IMR-90 (cell line): ENCODE measurements at places on chromosomes 5 and 9.

DNA sequence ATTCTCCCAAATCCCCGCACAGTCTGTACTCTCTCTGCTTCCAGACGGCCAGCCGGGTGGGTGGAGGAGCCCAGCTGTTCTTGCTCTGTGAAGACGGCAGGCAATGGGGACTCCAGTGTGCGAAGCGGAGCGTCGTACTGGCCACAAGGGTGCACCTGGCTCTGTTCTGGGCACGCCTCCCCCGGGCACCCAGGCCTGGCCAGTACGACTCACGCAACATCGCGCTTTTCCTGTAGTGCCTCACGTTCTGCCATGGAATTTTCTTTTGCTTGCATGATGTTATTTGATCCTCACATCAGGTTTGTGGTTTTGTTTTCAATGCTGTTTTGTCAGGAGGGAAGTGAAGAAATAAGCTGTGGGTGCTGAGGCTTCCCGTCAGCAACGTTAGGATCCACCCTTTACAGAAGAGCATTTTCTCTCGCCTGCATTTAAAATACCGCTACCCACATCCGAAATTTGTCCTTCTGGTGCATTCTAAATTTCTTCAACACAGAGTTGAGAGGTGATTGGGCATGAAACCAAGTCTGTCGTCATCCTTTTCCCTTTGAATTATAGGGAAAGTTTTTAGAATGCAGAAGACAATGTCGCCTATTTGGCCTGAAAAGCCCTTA is 311.7 kb downstream of the TRIM36 start:
- no peak for DNase-seq

DNA sequence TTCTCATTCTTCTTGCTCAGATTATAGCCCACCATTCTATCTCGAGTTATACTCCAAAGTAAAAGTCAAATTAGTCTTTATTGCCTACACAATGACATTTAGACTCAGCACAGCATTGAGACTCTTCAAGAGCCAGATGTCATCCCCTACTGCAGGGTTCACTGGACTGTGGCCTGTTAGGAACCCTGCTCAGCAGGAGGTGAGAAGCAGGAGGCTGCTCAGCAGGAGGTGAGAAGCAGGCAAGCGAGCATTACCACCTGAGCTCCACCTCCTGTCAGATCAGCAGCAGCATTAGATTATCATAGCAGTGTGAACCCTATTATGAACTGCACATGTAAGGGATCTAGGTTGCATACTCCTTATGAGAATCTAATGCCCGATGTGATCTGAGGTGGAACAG is 12.7 kb upstream of the LIFR start:
- no peak for DNase-seq

DNA sequence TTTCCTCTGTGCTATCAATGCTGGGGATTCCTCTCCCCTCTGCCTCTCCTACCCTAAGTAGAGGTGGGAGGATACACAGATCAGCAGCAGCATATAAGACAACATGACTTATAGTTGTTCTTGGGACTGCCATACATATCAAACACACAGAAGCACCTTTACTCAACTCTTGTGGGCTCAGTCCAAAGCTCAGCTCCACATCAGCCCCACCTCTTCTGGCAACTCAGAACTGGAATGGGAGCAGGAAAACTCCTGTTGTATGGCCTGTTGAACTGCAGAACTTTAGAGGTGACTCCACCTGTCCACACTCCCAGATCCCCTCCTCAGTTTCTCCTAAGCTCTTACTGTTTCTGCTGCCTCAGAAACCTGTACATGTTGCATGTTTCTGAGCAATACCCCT is 127.8 kb downstream of the SV2C start:
- no peak for DNase-seq

- DNase-seq = peak; percentile 52
Measured at GRCh38 chr9:124220946-124221451, 36.8 kb upstream of the NEK6 start.

GRCh38 chr5:95895251-95895650 is 66.4 kb downstream of the ELL2 start:
- no peak for DNase-seq

DNA sequence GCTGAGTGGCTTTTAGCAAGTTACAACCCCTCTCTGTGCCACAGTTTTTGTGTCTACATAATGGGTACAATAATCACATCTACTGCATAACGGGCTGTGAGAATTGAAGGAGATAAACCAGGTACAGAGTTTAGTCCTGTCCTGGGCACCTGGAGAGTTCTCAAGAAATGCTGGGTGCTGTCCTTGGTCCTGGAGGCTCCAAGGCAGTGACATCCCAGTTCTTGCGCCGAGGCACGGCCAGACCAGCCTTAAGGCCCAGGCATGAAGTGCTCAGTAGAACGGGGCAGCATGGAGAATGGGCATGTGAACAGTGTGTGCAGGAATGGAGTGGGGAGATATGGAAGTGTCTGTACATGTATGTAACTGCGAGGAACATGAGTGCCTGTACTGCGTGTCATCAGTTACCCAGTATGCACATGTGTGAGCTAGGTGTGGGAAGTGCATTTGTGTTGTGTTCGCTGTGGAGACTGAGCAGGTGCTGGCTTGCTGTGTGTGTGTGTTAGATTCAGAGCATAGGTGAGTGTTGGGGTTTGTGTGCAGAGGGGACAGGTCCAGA is 6.3 kb upstream of the UNC5A start:
- peak; percentile 26 for DNase-seq

GRCh38 chr5:80998590-80998979 is 38.4 kb downstream of the RASGRF2 start:
- no peak for DNase-seq

DNA sequence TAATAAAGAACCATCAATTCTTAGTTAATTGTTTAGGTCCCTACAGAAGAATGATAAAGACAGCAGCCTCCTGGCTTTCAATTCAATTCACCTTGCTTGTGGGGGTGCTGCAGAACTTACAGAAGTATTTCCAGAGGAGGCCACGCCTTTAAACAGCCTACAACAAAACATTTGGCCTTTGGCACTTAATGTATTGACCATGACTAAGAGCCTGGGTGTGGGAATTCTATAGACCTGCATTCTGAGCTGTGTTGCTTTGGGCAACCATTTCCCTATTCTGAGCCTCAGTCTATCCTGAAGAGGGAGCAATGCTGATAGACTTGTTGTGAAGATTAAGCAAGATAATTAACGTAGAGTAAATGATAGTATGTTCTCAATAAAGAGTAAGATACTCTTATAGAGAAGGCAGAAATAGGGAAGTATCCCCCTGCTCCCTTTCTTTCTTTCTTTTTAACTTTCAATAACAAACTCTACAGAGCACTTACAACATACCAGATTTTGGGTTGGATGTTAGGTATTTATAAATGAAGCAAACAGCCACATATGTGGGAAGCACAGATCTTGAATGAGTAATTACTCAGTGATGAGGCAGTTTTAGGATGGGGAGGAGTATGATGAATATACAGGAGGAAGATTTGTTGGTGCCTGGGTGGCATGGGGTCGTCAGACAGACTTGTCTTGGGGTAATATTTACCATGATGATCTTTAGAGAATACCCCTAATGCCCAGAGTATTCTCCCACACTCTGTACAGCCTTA is 28.4 kb downstream of the PAPPA start:
- DNase-seq = peak; percentile 51

DNA sequence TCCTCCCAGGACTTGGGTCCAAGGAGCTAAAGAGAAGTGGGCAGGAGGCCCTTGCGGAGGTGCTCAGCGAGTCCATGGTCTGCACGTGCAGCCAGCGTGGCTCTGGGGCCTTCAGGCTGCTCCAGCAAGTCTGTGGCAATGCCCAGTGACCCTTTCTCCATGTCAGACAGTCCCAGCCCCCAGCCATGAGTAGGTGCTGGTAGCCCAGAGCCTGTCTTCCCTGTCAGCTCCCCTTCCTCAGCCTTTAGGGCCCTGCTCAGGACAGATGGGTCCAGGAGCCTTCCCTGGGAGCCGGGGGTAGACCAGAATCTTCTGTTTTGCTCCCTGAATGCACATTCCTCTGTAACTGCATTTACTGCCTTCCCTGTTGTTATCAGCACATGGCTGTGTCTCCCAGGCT is 147.2 kb upstream of the IRX2 start:
- no peak for DNase-seq

- DNase-seq = no peak
Measured at GRCh38 chr5:23007236-23007635, 154.1 kb upstream of the CDH12 start.

DNA sequence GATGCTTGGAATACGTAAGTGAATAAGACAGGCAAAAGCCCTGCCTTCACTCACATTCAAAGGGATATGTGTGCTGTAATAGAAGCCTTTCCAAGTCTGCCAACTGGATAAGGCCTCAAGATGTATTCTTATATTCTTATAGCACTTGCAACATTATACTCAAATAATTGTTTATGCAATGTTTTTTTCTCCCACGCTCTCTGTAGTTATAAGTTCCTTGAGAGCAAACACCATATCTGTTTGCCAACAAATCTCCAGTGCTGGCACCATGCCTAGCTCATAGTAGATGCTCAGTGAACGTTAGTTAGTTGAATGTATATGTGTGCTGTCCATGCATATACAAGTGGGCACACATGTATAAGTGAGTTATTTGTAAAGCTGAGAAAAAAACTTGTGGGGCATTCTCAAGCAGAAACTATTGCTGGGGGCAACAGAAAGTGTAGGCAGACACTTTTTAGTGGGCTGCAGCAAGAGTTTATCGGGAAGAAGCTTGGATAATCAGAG is 125.1 kb downstream of the RPS23 start:
- no peak for DNase-seq

GRCh38 chr5:57302643-57303042 is 128.8 kb downstream of the GPBP1 start:
- peak; percentile 67 for DNase-seq

GRCh38 chr5:87169300-87169991 is 98.2 kb upstream of the RASA1 start:
- peak; percentile 41 for DNase-seq

DNA sequence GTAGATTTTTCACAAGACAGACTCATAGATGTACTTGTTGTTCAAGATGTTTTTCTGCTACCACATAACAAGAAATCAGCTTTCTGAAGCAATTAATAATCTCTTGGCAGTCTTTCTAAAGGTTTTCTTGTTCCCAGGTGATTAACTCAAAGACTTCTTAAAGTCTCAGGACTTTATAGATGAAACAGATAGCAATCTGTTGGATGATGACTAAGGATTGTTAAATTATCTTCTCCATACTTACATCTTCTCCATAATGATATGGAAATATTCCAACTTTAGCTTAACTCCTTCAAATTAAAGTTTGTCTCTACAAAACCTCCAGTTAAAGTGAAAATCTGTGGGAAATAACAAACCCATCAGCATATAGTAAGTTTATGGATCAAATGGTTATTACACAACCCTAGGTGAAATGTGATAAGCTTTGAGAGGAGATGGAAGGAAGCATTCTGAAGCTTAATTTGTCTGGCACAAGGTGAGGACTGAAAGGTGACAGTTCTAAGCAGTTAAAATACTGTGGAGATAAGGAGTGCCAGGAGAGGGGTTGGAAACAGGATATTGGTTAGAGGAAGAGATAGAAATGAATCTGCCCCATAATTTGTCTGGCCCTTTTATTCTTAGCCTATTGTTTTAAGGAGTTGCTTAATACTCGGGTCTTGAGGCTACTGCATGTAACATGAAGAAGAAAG is 326.7 kb downstream of the ADGRV1 start:
- DNase-seq = no peak

- no peak for DNase-seq
Measured at GRCh38 chr5:179201986-179202385, 141.8 kb downstream of the ZNF354C start.

DNA sequence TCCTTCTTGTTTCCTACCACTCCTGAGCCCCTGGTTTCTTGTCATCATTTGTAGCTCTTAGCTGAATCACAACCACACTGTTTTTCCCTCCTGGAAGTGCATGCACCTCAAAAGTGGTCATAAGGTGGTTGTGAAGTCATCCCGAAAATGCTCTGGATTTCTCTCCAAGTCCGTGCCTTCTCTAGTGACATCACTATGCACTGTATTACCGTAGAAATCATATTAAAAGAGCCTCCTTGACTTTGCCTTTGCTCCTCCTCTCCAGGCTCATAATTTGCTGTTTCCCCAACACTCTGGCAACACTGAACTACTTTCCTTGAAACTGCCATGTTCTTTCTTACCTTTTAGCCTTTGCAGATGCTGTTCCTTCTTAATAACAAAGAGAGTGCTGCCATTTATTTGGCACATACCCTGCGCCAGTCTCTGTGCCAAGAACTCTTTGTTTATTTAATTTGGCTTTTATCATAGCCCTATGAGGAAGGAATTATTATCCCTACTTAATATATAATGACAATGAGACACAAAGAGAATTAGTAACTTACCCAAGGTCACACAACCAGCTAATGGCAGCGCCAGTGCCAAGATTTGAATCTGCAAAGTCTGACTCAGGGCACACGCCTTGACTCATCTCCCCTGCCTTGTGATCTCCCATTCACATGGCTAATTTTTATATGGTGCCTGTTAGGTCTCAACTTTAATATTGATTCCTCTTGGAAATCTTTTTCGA is 115.4 kb downstream of the KIF4B start:
- DNase-seq = no peak

GRCh38 chr5:81782811-81783210 is 31.9 kb upstream of the SSBP2 start:
- peak; percentile 60 for DNase-seq

GRCh38 chr9:91837981-91838731 is 111.9 kb downstream of the ROR2 start:
- peak; percentile 71 for DNase-seq

DNA sequence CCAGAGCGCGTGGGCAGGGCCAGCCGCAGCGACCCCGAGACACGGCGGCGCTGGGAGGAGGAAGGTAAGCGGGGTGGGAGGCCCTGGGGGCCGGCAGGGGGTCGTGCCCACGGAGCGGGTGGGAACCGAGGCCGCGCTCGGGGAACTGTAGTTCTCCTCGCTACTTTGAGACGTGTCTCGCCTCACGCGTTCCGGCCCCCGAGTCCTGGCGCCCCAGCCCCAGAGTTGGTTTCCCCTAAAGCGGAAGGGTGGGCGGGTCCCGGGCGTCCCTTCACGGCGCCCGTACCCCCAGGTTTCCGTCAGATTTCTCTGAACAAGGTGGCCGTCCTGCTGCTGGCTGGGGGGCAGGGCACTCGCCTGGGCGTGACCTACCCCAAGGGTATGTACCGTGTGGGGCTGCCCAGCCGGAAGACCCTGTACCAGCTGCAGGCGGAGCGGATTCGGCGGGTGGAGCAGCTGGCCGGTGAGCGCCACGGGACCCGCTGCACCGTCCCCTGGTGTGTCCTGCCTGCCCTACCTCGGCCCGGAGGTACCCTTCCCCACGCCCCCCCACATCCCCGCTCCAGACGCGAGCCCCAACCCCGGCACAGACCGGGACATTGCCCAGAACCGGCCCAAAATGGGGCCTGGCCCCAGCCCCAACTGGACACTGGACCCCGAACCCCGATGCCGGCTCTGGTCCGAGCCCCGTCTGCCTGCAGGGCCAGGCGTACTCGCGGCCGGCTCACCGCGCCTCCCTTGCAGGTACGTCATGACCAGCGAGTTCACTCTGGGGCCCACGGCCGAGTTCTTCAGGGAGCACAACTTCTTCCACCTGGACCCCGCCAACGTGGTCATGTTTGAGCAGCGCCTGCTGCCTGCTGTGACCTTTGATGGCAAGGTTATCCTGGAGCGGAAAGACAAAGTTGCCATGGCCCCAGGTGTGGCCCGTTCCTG is 709 bp downstream of the UAP1L1 start:
- no peak for DNase-seq

- no peak for DNase-seq
Measured at GRCh38 chr5:134437340-134437846, 25.7 kb upstream of the CDKN2AIPNL start.
